ENCODE measurements at places on chromosomes 2 and 18.

DNA sequence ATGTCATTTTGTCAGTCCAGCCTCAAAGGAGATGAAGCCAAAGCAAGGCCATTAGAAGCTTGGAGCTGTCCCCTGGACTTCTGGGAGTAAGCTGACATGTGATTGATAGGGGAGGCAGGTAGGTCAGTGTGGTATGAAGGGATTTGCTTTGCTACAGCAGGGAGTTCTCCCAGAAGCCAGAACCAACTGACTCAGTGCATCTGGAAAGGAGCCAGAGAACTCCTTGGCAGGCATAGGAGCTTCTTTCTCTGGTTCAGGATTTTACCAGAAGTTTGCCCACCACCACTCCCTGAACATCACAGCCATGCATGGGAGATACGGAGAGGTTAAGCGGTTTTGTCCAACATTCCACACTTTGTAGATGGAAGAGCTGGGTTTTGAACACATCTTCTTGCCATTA, 24.5 kb upstream of the KCNE4 start:
- DNase-seq = no peak

DNA sequence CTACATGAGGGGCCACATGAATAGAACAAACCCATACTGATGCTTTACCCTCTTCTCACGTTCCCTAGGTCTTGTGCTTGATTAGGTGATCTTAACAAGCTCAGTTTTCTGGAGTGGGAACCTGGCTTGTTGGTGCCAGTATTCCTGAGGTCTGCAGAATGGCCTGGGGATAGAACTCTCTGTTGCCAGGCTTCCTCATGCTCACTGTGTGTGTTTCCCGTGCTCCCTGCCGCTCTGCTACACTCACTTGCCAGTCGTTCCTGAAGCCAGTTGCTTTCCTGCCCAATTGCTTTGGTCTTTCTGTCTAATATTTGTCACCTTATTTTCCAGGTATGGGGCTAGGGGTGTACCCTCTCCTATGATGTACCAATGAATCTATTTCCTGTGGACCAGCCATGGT, 2111.5 kb upstream of the PIK3C3 start:
- no peak for DNase-seq

DNA sequence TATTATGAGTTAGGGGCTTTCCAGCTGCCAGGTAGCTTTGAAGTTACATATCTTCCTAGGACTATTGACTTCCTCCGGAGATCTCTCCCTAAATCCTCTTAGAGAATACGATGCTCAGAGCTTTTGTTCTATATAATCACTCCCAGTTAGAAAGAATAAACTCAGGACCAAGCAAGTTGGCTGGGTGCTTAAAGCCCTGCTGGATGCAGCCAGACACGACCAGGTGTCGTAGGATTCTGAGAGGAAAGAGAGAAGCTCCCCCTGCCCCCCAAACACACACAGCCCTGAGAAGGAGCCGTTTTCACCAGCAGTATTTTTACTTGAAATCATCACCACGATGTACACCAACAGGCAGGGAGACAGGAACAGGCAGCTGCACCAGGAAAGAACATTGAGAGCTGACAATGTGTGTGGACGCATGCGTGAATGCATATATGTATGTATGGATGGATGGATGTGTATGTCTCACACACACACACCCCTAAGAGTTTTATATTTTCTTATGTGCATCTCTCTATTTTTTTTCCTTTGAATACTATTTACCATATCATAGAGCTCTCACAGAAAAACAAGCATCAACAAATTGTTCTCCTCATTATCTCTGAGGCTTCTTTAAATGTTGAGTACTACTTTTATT, 382.6 kb downstream of the EPHA4 start:
- no peak for DNase-seq

GRCh38 chr2:50707196-50707595, 324.7 kb downstream of the NRXN1 start:
- DNase-seq = no peak

GRCh38 chr18:23932385-23933067, 82.0 kb upstream of the TTC39C start:
- DNase-seq = no peak

- no peak for DNase-seq
These were observed 932.3 kb upstream of the ACVR2A start for GRCh38 chr2:146912536-146912935.

- no peak for DNase-seq
These were observed 1.5 kb upstream of the GDF7 start for GRCh38 chr2:20665243-20666004.

GRCh38 chr2:63837036-63837594, 4.6 kb upstream of the UGP2 start:
- no peak for DNase-seq

DNA sequence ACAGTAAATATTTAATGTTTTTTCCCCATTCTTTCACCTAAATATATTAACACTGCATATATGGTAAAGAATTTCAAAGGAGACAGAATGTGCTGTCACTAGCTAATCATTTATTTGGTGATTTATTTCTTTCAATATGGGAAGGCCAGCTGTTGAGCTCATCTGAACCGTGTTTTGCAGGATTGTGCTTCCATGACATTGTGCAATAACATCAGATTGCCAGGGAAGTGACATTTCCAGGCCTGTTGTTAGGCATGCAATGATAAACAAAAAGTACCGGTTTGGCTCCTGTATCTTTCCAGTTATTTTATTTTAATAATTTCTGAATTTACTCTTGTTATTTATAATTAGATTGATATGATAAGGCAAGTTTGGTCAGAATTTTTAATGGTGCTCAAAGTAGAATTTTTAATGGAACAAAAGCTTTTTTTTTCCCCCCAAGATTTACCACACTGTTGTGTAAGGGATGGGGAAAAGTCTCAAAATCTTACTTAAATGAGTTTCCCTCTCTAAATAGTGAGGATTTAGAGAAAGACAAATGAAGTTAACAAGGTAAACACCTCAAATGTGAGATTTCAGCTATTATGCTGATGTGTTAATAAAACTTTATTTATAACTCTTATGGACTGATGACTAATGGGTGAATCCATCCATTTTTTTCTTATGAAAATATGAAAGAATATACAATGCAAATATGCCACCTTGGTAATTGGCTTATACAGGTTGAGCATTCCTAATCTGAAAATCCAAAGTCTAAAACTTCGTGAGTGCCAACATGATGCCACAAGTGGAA, 52.7 kb downstream of the MALT1 start:
- DNase-seq = no peak

DNA sequence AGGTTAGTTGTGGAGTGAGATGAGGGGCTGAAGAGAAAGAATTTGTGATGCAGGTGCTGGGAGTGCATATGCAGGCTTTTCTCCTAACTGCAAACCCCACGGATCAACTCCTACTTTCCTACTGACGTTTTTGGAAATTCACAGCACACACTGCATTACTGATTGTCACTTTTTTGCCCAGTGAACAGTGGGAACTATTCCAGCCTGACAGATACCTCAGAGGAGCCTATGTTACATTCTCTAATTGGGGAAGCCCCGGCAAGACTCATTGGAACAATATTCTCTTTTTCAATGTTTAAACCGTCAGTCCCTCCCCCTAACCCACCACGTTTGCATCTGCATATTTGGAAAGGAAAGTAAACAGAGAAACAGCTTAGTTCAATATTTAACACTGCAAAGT, 126.2 kb downstream of the DPP4 start:
- DNase-seq = no peak

DNA sequence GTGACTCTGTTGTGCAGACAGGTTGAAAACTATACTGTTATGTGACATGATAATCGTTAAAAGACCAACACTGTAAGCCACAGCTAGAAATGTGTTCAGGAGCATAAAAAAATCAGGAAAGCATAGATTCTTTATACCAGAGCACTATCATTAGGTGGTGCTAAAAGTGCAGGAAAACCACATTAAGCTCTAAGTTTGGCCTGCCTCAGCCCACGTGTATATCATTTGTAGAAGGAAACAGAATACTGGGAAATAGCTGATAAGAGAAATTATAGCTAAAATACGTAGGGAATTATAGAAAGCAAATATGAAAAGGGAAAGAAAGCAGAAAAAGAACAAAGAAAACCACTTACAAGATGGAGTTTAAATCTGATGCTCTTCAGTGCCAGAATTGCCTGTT, 26.5 kb upstream of the C2orf74 start:
- peak; percentile 20 for DNase-seq

GRCh38 chr2:97754690-97755346, 41.4 kb downstream of the ZAP70 start:
- DNase-seq = no peak

GRCh38 chr18:75854808-75855207, 427.3 kb upstream of the SMIM21 start:
- no peak for DNase-seq

GRCh38 chr2:11482473-11483035, 16.6 kb upstream of the E2F6 start:
- DNase-seq = no peak

GRCh38 chr2:99850084-99850710, 292.2 kb downstream of the AFF3 start:
- no peak for DNase-seq

DNA sequence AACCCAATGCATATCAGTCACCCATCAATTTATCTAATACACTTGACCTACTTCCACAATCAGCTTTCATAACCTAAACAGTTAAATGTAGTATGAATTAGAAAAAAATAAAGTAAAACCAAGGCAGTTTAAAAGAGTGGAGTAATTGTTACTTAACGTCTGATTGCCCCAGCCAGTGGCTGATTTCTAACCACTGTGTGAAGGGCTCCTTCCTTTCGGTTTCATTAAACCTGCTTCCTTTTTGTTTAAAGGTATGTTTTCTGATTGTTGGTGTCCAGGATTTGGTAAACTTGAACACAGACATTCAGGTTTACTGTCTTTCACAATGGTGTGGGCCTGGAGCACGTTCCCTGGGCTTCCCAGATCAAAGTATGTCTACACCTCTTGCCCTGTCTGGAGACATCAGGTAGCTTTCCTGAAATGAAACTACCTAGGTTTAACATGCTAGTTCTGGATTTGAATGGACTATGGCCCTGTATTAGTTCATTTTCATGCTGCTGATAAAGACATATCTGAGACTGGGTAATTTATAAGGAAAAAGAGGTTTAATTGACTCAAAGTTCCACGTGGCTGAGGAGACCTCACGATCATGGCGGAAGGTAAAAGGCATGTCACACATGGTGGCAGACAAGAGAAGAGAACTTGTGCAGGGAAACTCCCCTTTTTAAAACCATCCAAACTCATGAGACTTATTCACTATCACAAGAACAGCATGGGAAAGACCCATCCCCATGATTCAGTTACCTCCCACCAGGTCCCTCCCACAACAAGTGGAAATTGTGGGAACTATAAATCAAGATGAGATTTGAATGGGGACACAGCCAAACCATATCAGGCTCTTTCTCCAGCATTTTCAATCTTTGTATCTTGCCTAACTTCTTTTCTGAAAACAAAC, 605.2 kb upstream of the ID2 start:
- no peak for DNase-seq

- no peak for DNase-seq
These were observed 5.0 kb upstream of the TMEM178A start for GRCh38 chr2:39660612-39661236.

GRCh38 chr2:156837635-156838370, 401.6 kb downstream of the GPD2 start:
- DNase-seq = no peak

DNA sequence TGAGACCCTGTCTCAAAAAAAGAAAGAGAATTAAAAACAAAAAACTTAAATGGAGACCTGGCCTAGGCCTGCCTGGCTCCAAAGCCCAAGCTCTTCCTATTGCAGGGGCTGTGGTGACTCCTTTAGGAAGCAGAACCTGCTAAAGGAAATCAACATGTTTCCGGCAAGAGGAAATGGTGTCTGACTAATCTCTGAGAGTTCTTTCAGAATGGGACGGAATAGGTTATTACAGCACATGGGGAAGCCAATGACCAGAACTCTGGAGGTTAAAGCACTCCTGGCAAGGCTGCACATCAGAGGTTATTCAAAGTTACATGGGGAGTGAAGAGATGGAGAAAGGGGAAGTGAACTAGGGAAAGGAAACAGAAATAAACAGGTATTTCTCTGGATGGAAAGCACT, 21.4 kb downstream of the KIF3C start:
- DNase-seq = no peak

DNA sequence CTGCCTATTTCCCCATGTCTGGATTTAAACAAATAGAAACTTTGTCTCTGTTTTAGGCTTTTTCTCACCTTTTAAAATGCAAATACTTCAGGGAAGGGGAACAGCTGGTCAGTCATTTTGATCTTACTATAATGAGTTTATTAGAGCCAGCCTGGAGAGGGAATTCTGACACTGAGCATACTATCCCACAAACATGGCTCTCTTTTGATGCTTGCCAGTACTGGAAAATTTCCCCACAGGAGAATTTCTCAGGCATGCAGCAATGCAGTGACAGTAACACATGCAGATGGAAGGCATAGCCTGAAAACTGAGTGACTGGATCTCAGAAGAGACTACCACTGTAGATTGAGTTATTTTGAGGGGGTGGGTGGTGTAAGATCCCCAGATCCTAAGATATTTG, 974.3 kb upstream of the CELF4 start:
- no peak for DNase-seq

DNA sequence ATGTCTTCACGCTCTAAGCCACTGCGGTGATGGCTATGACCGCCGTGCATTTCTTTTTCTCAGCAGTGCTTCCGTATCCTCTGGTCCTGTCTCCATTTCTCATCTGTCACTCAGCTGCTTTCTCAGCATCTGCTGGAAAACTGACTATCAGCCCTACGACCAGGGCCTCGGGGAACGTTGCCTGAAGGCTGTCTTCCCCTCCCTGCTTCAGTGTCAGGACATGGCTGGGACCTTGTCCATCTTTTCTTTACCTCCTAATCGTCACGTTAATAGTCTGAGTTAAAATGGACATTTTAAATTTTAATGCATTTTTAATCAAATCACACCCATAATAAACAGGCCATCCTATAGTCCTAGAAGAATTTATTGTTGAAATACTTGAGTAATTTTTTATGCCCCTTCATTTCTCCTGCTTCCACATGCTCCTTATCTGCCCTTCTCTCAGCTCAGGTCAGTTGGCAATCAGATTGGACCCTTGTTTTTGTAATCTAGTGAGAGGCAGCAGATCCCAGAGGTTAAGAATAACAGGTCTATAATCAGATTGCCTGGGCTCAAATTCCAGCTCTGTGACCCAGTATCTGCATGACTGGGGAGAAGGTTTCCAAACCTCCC, 250.2 kb upstream of the SIX3 start:
- DNase-seq = no peak

DNA sequence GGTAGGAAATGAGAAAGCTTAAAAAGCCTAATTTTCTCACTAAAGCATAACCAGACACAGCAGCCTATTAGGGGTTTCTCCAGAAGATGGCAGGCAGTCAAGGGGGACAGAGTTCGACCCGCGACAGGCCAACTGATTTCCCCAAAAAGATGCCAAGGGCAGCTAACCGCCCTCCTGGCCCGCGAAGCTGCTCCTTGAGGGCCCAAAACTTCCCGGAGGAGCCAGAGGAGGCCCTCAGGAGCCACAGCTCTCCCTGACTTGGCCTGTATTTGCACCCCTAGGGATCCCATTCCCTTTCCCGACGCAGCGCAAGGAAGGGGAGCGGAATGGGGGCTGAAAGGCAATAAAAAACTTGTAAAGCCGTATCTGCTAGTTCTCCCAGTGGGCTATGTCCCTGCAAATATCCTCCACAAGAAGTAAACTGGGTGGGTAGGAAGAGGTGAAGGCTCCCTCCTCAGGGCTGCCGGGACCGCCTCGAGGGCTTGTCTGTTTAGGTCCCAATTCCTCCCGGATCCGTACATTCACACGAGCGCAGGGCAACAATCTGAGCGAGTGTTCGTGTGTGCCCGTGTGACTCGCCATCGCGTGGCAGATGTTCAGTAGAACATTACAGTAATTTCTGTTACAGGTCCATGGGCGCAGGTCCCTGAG, 756 bp upstream of the NAGK start:
- DNase-seq = no peak
